Effector memory CD8-positive, alpha-beta T cell (primary cell): ENCODE measurements at places on chromosomes 2 and 18.
A peak's percentile ranks its signal among the peaks of the same experiment; 100 is the strongest.

DNA sequence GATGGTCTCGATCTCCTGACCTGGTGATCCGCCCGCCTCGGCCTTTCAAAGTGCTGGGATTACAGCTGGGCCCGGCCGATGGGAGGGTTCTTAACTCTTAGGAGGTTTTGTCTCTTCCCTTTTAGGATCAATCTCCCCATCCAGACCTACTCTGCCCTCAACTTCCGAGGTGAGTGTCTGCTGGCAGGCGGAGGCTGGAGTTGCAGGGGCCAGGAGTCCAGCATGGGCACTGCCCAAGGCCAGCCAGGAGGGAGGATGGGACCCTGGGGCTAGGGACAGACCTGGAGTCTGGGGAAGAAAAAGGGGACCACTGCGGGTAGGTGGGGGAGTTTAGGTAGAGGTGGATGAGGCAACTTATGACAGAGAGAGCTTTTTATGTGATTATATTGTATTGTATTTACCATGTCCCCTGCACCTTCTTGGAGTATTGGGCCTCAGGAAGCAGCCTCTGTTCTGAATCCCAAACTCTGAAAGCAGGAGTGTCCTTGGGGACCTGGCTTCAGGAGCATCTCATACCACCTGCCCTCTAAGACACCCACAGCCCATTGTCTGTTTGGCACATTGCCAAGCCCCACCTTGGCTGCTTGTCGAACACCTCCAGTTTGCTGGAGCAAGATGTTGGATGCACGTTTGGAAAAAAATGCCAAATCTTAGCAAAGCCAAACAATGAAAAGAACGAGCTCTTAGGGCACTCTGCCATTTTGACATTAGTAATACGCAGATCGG is 5.6 kb downstream of the DES start:
- no peak for DNase-seq

DNA sequence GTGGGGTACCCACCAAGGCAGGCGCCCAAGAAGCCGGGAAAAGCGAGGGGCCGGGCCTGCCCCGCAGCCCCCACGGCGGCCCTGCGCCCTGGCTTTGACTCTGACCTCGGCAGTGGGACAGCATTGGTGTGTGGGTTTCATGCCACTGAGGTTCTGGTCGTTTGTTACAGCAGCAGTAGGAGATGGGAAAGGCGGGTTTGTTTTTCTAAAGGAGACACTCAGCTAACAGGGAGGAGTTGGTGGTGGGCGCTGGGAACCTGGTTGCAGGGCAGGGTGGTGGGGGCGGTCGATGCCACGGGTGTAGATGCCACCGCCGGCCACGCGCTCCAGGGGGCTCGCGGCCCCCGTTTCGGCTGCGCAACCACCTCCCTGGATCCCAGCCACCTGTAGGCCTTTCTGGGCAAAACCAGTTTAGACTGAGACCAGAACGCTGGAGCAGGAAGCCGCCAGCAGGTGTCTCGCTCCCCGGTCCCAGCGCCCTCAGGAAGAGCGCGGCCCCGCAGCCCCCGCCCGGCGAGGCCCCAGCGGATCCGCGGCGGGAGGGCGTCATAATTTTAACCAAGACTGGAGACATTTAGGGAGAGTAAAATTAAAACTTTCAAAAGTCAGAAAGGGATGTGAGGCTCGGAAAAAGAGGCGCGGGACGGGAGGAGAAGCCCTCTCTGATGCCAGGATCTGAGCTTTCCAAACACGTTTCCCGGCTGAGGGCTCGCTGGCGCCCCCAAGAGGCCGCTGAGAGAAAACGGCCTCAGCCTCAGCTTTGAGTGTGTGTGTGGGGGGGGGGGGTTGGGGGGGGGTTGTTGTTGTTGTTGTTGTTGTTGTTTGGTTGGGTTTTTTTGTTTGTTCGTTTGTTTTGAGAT is 17.4 kb downstream of the CIDEA start:
- DNase-seq = peak; percentile 14

GRCh38 chr2:157476953-157477709 is 33.2 kb upstream of the CYTIP start:
- no peak for DNase-seq

GRCh38 chr2:72718876-72719275 is 107.0 kb downstream of the EXOC6B start:
- DNase-seq = no peak

GRCh38 chr18:62409821-62410220 is 84.7 kb downstream of the TNFRSF11A start:
- DNase-seq = no peak

GRCh38 chr2:86596118-86596517 is 27.5 kb downstream of the RNF103 start:
- no peak for DNase-seq

DNA sequence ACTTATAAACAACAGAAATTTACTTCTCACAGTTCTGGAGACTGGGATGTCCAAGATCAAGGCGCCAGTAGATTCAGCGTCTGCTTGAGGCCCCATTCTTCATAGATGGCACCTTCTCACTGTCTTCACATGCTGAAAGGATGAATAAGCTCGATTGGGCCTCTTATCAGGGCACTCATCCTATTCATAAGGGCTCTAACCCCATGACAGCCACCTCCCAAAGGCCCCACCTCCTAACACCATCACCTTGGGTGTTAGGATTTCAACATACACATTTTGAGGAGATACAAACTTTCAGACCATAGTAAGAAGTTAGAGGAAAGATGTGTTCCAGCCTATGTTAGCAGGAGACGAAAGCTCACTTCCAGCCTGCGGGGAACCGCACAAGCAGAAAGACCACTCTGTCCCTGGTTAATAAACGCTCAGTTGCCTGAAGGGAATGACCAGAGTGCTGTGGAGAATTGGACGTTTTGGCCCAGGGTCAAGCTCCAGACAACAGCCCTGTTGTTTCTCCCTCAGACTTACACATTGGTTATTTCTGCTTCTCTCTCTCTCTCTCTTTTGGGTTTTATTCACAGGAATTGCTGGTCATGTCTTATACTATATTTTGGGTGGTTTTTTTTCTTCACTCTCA is 90.3 kb downstream of the MAPRE2 start:
- DNase-seq = no peak

DNA sequence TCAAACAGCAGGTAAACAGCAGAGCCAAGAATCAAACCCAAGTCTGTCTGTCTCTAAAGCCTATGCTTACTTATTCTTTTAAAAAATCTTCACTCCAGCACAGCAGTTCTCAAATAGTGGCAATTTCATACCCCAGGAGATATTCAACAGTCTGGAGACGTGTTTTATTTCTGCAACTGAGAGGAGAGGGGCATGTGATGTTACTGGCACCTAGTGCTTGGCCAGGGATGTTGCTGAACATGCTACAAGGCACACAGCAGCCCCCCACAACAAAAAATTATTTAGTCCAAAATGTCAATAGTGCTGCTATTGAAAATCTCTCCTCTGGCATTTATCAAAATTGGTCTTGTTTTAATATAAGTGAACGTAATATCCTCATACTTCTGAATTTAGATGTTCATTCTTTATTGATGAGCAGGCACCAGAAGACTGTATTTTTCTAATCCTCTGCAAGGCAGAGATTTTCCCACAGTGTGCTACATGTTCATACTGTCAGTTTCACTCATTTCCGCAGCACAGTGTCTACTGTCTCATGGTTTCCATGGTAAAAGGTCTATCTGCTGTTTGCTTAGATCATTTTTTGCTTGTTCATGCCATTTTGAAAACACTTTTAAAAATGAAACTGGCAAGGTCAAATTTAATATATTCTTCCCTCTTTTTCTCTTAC is 90.5 kb downstream of the LRATD1 start:
- DNase-seq = no peak

DNA sequence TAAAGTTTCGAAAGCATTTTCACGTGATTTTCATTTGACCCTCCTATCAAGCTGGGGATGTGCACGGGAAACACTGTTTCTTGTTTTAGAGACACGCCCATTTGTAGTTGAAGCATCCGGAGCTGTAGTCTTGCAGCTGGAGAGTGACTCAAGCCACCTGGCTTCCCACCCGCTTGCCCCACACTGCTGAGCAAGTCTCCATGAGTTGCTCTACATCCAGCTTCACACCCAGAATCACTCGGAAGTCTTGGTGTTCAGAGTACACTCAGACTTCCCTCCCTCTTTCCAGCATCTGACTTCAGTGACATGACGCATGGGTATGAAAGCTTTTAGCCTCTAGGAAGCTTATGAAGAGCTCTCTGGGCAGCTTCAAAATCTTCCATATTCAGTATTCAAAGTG is 262.4 kb downstream of the NBAS start:
- DNase-seq = no peak

DNA sequence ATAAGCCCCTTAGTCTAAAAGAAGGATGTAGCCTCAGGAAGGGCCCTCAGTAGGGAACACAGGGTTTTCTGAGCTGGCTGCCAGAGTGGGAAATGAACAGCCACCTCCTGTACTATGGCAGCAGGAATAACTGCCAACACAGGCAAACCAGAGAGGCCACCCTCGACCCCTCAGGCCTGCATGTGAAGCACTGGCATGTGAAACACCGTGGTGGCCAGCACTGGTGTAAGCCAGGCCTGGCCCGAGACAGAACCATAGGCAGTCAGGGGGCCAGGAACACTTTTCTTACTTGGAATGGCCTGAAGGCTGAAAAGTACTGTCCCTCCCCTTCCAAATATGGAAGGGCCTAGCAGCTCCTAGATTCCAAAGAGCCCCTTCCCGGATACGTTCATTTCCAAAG is 28.2 kb downstream of the SFXN5 start:
- DNase-seq = no peak

DNA sequence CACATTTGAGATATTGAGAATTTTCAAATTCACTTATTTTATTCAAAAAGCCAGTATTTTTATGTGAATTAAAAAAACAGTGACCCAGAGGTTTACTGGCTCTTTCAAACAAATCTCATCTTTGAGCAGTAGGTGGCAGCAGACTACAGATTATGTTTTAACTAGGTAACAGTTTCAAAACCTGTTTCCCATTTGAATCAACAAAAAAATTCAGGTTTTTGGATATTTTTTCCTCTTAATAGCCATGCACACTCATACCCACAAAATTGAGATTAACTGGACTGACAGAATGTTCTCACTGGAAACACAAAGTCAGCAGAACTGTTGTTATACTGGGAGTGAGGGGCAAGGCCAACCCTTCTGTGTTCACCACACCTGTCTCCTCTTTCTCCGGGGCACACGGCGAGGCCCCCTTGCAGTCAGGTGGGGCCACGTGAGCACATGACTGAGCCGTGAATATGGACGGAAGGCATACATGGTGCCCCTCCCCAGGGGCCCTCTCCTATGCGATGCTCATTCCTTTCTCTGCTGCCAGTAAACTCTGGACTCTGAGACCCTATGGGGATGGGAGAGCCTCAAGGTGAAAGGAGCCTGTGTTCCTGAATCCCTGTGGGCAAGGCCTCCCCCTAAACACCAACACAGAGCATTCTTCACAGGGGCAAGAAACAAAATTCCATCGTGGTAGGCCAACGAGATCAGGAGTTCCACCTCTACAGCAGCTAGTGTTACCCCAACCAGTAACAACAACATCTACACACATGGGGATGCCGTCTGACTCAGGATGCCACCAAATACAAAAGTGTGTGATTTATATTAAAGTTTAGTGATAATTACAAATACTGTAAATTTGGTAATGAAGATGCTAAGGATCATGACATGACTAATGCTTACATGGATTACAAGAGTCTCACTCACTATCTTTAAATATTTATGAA is 80.4 kb downstream of the LPIN2 start:
- DNase-seq = peak; percentile 69

- no peak for DNase-seq
These were observed 58.9 kb downstream of the EML4 start for GRCh38 chr2:42228101-42228500.

GRCh38 chr2:112579241-112579640 is 5.2 kb upstream of the CHCHD5 start:
- DNase-seq = no peak

- DNase-seq = no peak
These were observed 129.1 kb downstream of the PIEZO2 start for GRCh38 chr18:11020161-11020853.

DNA sequence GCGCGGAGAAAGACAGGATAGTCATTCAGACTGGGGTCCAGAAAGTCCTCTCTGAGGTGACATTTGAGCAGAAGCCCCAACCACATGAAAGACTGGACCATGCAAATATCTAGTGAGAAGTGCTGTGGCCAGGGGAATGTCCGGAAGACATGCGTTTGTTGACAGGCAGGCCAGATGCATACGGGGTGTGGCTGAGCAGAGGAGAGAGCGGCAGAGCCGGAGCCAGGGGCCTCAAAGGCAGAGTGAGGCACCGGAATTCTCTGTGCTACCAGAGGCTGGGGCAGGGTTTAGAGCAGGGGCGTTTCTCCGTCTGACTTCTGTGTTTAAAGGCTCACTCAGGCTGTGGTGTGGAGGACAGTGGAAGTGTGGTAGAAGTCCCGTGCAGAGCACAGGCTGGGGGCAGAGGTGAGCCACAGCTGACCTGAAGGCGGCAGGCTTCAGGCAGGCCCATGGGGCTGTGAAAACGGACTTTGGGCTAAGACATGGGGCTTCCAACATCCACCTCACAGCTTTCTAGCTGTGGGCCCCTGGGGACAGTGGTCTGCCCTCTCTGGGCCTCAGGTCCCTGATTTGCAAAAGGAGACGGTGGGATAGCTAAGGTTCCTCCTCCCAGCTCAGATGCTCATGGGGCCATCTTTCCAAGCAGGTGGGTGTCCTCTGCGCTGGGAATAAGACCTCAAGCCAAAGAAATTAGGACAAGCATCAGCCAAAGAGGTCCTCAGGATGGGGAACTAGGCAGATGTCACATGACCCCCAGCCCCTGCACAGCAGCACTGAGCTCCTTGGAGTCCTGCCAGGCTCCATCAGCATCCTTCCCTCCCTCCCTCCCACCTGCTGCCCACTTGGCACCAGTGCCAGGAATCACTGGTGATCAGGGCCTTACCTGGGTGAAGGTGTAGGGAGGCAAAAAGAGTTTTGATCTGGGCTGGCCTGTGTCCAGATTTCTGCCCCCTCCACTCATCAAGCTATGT is 11.2 kb downstream of the RUFY4 start:
- DNase-seq = no peak

GRCh38 chr2:12124790-12125189 is 378.4 kb downstream of the LPIN1 start:
- DNase-seq = no peak

DNA sequence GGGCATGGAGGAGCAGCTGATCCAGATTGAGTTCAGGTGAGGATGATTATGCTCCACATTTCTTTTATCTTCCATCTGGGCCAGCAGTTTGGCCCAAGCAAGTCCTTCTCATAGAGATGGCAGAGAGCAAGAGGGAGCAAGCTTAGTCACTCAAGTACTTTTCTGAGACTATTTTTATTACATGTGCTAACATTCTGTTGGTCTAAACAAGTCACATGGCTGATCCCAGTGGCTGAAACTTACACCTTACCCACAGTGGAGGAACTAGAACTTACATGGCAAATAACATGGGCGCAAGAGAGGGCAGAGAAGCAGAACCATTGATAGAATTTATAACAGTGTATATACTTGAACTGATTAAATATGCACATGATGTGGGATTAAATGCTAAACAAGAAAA is 105.7 kb downstream of the KYNU start:
- no peak for DNase-seq

- DNase-seq = no peak
These were observed 409.0 kb downstream of the LPIN1 start for GRCh38 chr2:12155303-12156051.

- DNase-seq = no peak
These were observed 285.5 kb downstream of the MREG start for GRCh38 chr2:215727507-215728503.
